NCI-H2107 (cell line): ENCODE measurements at places on chromosomes 7 and 10.

GRCh38 chr7:49631960-49632359 lies 141.5 kb upstream of the VWC2 start:
- no peak for DNase-seq

- DNase-seq = no peak
Measured at GRCh38 chr7:13745530-13745929, 243.9 kb downstream of the ETV1 start.

- DNase-seq = no peak
Measured at GRCh38 chr10:22705527-22705926, 8.9 kb downstream of the PIP4K2A start.

DNA sequence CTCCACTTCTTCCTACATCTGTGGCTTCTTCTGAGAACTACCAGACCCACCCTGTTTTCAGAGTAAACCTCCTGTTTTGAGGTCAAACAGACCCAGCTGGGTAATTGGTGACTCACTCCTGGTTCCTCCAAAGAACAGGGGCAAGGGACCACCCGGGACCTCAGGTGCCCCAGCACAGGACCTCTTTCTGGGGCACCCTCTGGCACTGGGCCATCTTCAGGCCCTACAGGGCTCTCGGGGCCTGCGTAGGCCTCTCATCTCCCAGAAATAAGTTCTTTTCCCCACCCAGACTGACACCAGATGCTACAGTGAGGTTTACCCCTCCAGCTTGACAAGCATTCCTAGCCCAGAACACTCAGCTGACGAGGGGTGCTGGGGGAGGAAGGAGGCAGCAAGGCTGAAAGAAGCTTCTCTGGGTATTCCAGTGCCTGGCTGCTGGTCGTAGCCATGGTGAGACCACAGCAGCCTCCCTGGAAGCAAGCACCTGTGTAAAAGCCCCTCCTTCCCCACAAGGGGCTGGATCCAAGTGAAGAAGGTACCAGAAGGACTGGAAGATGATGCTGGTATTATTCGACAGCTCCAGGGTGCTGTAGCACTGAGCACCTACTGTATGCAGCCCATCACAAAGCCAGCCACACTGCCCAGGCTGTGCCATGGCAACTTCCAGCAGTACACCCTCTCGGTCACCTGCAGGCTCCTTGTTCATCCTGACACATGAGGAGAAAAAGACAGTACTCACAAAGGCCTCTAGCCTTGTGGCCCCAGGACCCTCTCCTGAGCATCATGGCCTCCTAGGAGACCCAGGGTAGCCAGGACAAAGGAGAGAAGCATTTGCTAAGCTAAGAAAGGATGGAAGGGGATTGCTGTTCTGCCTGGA lies 47.4 kb downstream of the ALOX5 start:
- DNase-seq = no peak

GRCh38 chr7:101575721-101576120 lies 53.4 kb downstream of the MYL10 start:
- no peak for DNase-seq

DNA sequence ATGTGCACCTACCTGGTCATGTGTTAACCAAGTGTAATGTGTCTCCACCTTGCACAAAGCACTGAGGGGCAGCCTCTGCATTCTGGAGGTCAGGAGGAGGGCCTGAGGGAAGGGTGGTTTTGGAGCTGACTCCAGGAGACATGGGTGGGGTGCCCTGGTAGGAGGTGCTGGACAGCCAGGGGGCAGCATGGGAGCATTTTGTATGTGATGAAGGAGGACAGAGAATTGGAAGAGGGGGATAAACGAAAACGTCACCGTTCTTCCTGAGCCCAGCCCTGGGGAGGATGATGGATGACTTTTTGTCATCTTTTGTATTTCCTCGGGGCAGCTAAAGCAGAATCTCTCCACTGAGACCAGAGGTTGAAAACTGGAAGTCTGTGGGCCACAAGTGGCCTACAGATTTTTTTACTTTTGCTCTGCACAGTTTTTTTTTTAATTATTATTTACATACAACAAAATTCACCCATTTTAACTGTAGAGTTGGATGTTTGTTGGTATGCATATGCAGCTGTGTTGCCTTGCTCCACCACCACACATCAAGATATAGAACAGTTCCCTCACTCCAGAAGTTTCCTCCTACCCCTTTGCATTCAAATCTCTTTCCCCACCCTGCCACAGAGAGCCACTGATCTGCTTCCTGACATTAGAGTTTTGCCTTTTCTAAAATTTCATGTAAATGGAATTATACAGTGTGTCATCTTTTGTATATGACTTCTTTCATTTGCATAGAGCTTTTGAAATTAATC lies 242.5 kb downstream of the VTI1A start:
- DNase-seq = no peak

DNA sequence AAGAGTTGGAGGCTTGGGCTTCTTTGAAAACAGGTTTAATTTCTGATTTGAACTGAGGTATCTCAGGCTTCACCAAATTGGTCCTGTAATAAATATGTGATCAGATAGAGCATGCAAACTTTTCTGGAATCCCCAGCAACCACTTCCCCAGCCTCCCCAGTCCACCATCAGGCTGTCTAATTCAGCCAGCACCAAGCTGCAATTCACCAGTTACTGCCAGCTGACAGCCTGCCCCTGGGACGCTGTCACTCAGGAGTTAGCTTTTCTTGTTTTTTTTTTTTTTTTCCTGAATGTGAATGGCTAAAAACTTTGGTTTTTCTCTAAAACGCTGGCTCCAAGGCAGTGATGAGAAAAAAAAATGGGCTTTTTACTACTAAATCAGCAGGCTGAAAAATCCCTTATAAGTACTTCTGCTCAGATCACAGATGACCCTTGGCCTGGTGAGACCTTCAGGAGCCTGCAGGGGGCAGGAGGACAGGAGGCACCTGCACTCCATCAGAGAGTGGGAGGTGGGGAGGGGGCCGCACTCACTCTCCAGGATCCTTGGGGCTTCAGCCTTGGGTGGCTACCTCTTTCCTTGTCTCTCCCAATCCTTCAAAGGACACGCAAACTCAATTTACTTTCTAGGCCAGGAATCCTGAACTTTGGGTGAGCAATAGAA lies 349.4 kb downstream of the GATA3 start:
- no peak for DNase-seq

DNA sequence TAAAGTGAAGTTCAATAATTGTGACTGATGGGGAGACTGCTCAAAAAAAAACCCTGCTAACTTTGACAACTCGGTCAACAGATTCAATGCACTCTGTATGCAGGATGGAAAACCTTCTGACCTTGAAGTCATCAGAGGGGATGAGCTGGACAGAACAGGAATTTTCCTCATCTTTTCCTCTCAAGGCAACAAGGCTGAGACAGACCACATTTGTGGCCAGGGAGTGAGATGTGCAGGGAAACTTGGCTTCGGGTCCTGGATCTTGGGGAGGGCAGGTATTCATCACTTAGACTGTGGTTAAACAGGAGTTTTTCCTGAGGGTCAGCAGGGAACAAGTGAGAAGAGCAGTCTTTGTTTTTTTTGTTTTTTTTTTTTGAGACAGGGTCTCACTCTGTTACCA lies 100.6 kb downstream of the BAMBI start:
- DNase-seq = no peak

- DNase-seq = no peak
Measured at GRCh38 chr10:49276596-49276995, 22.4 kb upstream of the C10orf71 start.

- no peak for DNase-seq
Measured at GRCh38 chr10:84269773-84270172, 24.9 kb downstream of the RGR start.

GRCh38 chr7:151710121-151710640 lies 166.7 kb downstream of the PRKAG2 start:
- DNase-seq = no peak

GRCh38 chr7:42945821-42946626 lies 13.8 kb downstream of the MRPL32 start:
- DNase-seq = no peak

DNA sequence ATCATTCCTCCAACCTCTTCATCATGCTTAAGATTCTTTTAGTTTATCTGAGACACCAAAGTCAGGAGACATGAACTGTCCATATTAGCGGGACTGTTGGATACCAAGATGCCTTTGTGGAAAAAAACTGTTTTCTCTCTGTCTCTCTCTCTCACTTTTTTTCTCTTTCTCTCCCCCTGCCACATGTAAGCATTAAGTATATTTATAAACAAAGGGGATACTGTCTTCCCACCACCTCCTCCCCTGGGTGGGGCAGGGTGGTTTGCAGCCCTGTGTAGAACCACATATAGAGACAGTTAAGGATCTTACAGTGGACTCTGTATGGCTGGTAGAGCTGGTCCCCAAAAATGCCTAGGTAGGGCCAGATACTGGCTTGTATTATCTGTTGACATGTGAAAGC lies 101.3 kb downstream of the GLI3 start:
- DNase-seq = no peak

- DNase-seq = no peak
Measured at GRCh38 chr7:101124376-101125056, 2.4 kb upstream of the SERPINE1 start.

DNA sequence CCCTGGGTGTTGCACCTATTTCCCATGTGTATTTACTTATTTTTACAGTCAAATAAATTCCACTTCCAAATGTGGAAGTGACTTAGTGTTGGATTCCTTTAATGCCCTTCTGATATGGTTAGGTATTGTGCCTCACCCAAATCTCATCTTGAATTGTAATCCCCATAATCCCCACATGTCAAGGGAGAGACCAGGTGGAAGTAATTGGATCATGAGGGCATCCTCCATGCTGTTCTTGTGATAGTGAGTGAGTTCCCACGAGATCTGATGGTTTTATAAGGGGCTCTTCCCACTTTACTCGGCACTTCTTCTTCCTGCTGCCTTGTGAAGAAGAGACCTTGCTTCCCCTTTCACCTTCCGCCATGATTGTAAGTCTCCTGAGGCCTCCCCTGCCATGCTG lies 136.9 kb downstream of the SNX10 start:
- no peak for DNase-seq

- DNase-seq = peak; percentile 7
Measured at GRCh38 chr7:103651593-103652377, 205.8 kb upstream of the SLC26A5 start.

DNA sequence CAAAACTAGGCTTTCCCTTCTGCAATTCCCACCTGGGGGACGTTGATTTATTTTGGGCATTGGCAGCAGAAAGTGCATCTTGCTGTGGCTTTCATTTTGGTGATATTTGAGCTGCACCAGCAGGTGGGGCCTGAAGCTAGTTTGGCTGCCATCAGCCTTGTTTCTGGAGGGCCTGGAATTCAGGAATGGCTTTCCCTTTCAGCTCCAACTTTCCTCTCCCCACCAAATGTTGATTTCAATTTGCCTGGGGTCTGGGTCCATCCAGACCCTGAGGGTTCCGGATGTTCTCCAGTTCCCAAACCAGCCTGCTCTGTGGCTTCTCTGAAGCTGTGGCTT lies 640.4 kb downstream of the TYW1 start:
- no peak for DNase-seq

DNA sequence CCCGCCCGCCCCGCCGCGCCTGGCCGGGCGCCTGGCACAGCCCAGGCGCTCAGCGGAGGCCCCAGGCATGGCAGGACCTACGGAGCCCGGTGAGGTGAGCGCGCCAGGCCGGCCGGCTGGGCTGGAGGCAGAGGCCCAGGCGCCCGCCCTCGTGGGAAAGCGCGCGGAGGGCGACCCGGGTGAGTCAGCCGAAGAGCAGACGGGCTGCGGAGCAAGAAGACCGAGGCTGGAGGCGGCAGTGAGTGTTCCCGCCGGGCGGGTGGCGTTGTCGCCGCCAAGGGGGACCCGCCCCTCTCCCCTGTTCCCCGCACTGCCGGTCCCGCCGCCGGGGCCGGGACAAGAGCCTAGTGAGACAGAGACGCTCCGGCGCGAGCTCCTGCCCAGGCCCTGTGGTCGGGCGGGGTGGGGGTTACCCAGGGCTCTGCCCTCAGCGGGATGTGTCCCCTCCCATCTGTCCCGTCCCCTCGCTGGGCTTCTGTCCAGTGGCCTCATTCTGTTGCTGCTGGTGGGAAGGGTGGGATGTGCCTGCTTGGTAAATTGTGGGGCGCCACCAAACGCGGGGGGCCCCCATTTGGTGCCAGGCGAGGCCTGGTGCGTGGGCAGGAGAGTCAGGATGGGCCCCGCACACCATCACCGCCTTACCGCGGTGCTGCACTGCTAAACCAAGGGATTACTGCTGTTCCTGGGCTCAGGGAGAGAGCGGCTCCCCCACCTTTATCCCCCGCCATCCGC lies 17.0 kb upstream of the NODAL start:
- no peak for DNase-seq
